ENCODE measurements at places on chromosomes 1 and 21. TPM values are rescaled to one million over a fixed set of nuclear protein-coding genes. Genes with fewer than 3 reads are reported as not detected.

The KLHDC8A gene
- 11.7 TPM for total RNA-seq

The ASCL5 gene
- total RNA-seq: not detected

The A3GALT2 gene
- total RNA-seq: 0.87 TPM

The TNFRSF4 gene
- 0.87 TPM for total RNA-seq

The TP73 gene
- total RNA-seq: 1.5 TPM

All from testis (tissue), 5 donors.